ENCODE measurements at places on chromosomes 13 and 19.

DNA sequence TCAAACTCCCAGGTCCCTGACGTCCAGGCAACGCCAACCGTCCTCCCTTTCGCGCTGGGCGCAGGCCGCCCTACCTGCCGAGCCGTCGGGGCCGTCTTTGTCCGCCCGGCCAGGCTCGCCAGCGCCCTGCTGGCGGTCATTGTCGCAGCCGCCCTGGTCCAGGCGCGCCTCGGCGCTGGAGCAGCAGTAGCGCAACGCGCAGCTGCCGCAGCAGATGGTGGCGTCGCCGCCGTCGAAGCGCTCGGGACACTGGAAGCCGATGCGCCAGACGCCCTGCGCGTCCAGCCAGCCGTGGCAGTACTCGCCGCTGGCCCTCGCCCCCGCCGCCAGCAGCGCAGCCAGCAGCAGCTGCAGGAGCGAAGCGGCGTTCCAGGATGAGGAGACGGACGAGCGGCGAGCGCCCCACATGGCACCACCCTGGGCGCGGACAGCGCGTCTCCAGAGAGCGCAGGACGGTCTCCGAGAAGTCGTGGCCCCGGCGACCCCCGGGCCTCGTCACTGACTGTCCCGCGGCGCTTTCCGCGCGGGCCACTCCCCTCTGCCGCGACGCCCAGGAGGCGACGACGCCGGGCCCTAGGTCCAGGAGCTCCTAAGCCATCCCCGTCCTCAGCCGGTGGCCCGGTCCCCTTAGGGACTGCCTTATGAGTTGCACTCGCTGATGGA lies 1.1 kb downstream of the SHISA2 start:
- DNase-seq, result no peak

GRCh38 chr13:105389373-105389772 lies 1146.1 kb downstream of the EFNB2 start:
- no peak for DNase-seq

GRCh38 chr19:53792721-53793433 lies 31.2 kb downstream of the NLRP12 start:
- DNase-seq, result peak; percentile 73

DNA sequence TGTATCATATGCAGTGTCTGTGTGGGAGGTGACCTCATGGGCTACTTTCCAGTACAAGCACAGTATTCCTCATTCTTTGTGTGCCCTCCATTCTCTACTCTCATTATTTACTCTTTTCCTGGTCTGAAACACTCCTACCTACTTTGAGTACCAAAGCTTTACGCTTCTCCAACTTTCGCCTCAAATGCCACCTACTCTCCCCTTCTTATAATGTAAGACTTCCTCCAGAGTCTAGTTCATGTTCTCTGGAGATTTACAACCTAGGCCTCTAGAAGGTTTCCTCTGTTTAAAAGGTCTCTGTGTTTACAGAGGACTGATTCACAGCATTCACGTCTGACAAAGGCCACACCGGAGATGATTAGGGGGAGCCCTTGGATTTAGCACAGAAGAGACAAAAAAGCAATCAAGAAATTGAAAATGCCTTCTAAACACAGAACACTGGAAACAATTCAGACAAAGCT lies 302.0 kb downstream of the KLF12 start:
- DNase-seq, result no peak

DNA sequence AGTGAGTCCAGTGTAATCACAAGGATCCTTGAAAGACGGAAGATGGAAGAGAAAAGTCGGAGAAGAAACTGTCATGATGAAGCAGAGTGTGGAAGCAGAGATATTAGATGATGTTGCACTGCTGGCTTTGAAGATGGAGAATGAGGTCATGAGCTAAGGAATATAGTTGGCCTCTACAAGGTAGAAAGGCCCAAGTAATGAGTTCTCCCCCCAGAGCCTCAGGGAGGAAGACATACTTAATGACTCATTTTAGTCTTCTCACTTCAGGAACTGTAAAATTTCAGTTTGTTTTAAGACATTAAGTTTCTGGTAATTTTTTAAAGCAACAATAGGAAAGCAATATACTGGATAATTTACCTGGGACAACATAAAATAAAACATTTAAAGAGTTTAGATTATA lies 1331.5 kb upstream of the PCDH20 start:
- DNase-seq, result no peak

DNA sequence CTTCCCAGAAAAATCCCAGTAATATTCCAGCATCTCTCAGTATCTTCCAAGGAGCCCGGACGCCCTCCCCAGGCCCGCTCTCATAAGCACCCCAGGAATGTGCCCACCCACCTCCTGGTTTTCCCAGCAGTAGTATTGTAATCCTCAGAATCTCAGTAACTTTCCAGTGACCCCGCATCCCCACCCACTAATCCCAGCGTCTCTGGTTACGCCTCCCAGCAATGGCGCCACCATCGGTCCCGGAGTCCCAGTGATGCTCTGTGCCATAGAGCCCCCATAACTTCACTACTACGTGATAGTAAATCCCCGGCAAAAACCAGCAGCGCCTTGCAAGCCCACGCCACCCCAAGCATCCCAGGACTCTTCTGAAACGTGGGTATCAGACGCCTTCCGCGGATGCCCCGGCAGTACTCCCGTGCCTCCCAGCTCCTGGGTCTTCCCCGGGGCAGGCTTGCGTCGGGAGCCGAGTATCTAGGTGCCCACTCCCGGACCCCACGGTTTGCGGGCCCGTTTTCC lies 928 bp upstream of the PNPLA6 start:
- DNase-seq, result peak; percentile 22

DNA sequence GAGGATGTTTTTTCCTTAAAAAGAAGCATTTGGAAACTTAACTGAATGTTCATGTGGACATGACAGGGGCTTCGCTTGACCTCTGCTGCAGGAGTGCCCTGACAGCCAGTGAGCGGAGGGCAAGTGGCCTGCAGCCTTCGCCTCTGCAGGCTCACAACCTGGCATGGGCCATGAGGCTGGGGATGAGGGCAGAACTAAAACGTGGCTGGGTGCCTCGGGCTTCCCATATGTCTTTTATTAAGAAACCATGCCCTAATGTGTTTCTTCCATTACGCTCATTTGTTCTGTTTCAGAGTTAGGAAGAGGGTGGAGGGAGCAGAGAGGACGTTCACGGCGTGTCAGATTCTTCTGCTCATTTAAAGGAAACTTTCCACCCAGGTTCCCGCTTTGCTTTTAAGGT lies 2.9 kb downstream of the ARHGEF7 start:
- DNase-seq, result no peak

DNA sequence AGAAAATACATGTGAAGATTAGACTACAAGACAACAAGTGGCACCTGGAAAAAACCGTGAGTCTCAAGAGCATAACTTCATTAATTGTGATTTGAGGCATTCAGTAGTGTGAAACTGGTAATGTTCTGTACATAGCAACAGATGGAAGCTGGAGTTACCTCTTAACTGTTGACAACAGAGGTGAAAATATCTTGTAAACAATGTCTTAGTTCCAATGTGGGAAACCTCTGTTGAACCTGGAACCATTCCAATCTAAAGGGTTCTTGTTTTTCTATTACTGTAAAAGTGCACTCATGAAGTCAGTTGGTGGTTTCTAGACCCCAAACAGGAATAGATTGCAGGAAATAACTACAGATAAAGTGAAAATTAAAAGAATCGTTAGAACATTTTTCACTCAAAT lies 728.4 kb downstream of the SLITRK1 start:
- DNase-seq, result no peak

- DNase-seq, result no peak
Measured at GRCh38 chr19:48870048-48870447, 1.6 kb upstream of the PLEKHA4 start.

DNA sequence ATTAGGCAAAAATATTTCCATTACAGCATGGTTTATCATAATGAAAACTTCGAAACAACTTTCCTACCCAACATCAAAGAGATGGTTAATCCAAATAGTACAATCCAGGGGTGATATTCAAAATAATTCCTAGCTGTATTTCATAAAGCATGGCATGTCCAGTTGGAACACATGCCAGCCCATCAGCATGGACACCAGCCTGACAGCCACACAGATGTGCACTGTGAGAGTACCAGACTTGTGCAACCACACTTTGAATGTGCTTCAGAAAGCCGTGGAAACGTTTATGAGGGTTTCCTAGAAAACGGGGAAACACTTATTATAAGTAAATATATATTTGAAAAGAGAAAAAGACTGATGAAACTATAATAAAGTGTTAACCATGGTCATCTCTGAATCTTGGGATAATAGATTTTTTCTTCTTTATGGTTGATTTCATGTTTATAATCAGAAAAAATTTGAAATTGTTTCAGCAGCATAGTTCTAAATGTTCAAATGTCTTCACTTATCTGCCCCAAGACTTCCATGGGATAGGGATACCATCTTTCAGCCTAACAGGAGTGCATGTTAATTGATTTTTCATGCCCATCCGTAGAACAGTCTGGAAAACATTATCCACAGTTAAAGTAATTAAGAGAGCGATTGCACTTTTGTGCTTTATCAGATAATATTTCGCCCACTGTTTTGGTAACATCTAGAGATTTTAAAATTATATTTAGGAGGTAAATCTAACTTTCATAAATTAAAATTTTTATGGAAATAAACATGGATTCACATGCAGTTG lies 242.6 kb upstream of the IRS2 start:
- DNase-seq, result no peak

DNA sequence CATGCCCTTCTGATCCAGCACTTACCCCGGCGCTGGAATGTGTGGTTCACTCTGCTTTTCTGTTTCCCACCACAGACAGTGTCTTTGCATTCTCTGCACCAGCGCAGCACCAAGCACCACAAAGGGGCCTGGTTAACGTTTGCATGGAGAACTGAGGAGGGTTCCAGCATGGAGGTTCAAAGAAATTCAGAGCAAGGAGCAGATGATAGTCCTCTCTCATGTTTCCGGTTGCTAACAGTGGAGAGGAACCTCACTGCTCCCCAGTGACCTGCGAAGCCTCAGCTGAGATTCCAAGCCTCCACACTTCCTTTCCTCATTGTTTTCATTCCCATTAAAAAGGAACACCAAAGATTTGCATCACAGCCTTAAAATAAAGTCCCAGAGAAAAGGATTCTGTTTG lies 99.7 kb downstream of the STARD13 start:
- DNase-seq, result no peak

GRCh38 chr13:28239374-28239773 lies 101.0 kb downstream of the PAN3 start:
- DNase-seq, result no peak

DNA sequence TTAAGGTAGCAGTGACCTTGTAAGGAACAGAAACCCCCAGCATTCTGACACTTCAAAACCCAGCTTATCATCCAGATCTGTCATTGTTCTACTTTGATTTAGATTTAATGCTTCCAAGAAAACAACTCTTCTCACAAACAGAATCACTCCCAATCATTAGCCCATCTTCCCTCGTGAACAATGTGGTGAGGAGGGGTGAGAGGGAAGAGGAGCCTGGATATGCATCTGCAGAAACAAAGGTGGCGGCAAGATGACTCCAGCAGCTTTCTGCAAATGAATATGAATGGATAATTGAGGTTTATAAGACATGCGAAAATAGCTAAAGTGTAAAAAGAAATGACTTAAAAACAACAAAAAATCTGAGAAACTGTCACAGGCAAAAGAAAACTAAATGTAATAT lies 859.9 kb upstream of the SLC10A2 start:
- no peak for DNase-seq

GRCh38 chr19:42268704-42269477 lies at the start of gene CIC:
Gene CIC, plus strand, starts transcription at chr19:42269252. Its CDS starts 2,532 bp downstream, at chr19:42271784.
- DNase-seq, result peak; percentile 100

DNA sequence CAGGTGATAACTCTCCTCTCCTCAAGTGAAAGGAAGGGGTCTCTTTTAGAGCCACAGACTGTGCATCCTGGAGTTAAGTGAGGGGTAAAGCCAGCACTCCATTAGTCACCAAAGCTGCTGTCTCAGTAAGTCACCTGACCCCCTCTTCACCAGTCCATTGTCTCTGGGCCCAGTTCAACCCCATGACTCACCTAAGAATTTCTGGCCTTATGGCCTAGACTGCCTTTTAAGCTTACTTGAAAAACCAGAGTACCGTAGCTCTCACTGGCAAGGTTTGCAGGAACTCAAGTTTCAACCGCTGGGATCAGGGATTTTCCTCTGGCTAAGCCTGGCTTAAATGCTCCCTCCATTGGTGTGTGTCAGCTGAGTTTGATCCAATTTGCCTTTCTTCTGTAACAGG lies 23.4 kb upstream of the EID2 start:
- no peak for DNase-seq

DNA sequence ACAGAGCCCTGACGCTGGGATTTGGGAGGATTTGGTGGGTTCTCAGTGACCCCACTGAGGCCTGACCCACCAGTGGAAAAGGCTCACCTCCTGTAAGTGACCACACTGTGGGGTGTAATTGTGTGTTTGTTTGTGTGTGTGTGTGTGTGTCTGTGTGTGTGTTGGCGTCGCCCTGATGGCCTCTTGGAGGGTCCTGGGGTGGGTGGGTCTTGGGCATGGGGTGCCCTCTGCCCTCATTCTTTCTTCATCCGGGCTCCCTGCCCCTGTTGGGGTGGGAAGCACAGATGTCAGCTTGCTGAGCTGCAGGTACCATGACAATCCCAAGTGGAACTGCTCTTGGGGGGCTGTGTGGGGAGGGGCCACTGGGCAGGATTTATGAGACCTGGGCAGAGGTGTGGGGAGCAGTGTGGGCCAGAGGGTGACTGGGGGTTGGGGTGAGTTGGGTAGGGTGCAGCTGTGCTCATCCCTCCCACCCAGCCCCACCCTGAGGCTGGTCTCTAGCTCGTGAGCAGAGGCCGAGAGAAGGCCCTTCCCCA lies 22.8 kb downstream of the WTIP start:
- DNase-seq, result no peak

DNA sequence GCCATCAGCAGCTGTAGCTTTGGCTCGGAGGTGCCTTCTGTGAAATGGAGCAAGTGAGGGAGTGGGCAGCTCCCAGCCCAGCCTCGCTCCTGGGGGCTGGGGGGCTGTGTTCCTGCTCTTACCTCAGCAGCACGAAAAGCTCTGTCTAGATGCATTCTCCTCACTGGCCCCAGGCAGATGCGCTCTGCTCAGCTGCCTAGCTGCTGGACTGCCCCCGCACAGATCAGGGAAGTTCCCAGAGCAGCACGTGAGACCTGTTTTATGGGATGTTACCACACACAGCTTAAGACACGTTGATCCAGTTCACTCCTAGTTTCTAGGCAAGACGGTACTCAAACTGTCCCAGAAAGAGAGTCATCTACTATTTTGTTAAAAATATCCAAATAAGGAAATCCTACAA lies 13.6 kb downstream of the LCP1 start:
- no peak for DNase-seq

DNA sequence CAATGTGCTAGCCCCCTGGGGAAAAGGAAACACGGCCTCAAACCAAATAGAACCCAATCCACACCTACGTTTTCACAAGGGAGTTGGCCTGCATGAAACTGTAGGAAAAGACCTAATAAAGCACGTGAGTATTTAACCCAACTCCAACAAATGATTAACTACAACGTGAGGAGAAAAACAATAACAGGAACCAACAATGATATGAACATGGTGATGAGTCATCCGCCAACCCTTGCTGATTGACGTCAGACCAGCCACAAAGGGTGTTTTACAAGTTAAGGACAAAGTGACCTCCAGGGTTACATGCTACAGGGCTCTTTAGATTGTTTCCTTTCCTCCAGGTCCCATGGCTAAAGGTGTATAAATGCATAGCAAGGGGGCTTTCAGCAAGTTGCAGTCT lies 460.5 kb downstream of the COG6 start:
- DNase-seq, result peak; percentile 43
